ENCODE measurements at places on chromosomes 1 and 21. TPM values are rescaled to one million over a fixed set of nuclear protein-coding genes. Genes with fewer than 3 reads are reported as not detected.

- H3K27me3 ChIP-seq = no peaks in the 10 kb centered on the region
- H3K4me3 ChIP-seq = no peak overlapping the region
- H3K4me1 ChIP-seq = no peaks in the 10 kb centered on the region
- H3K36me3 ChIP-seq = no peaks in the 10 kb centered on the region
Observed at GRCh38 chr1:18332576-18332975, 148.2 kb upstream of the KLHDC7A start.

- H3K27ac ChIP-seq = no peak overlapping the region
- peaks cover 81% of the 10 kb centered on the region for H3K4me1 ChIP-seq
- no peak overlapping the region for H3K4me3 ChIP-seq
Observed at GRCh38 chr21:33688353-33688752, 46.1 kb downstream of the ITSN1 start.

DNA sequence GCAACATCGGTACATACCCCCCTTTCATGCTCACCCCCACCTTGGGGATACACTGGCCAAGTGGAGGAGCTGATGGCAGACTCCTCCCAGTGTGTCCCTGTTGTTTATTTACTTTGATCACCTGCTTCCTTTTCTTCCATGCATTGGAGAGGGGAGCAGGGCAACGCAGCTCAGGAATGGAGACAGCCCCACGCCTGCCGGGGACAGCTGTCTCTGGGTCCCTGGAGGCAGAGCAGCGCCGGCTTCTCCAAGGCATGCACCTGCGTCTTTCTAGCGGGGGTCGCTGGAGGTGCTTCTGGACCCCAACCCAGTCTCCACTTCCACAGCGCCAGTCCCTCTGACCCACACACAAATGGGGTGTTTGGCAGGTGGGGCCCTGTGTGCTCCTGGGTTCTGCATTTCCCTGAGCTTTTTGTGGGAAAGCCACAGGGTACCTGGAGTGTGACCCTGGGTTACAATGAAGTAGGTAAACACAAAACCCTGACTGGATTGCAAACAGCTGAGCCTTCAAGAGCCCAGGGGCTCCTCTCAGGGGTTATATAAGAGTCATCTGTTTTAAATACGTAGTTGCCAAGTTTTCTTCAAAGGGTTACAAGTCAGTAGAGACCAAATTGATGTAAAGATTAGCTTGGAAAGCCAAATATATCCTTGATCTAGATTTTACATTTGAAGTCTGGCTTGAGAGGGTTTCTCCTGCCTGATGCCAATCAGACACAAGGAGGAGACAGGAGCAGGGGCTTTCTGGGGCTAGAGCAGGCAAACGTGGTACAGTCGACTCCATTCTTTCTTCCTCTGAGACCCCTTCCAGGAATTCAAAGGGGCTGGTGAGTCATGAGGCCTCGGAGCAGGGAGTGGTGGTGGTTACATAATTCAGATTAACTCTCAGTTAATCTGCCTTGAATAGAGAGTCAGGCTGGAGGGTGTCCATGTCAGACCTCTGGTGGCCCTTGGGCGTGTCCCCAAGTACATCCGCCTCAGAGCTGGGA is 4.5 kb downstream of the AJAP1 start:
- DNase-seq = no peak
- no peak overlapping the region for H3K4me3 ChIP-seq
- H3K27me3 ChIP-seq = peaks cover 12% of the 10 kb centered on the region
- no peaks in the 10 kb centered on the region for H3K36me3 ChIP-seq

- H3K27me3 ChIP-seq = no peaks in the 10 kb centered on the region
- H3K4me3 ChIP-seq = no peak overlapping the region
- H3K4me1 ChIP-seq = no peaks in the 10 kb centered on the region
- H3K27ac ChIP-seq = peak overlapping the region; percentile 93
Observed at GRCh38 chr1:230863449-230863848, 4.9 kb downstream of the C1orf198 start.

LAMB3 gene
- 11.1 TPM for total RNA-seq

LRRC71 gene
- not detected for total RNA-seq

OR2L5 gene
- total RNA-seq = not detected

GRCh38 chr1:46153228-46153627 is 20.8 kb upstream of the PIK3R3 start:
- H3K4me3 ChIP-seq = no peak overlapping the region
- no peak overlapping the region for H3K27ac ChIP-seq
- DNase-seq = no peak
- no peaks in the 10 kb centered on the region for H3K27me3 ChIP-seq
- H3K36me3 ChIP-seq = no peaks in the 10 kb centered on the region

GRCh38 chr1:66773227-66773626 is 21.0 kb downstream of the DYNLT5 start:
- no peaks in the 10 kb centered on the region for H3K36me3 ChIP-seq
- no peak overlapping the region for H3K27ac ChIP-seq
- H3K27me3 ChIP-seq = no peaks in the 10 kb centered on the region
- DNase-seq = no peak
- no peaks in the 10 kb centered on the region for H3K4me1 ChIP-seq

DNA sequence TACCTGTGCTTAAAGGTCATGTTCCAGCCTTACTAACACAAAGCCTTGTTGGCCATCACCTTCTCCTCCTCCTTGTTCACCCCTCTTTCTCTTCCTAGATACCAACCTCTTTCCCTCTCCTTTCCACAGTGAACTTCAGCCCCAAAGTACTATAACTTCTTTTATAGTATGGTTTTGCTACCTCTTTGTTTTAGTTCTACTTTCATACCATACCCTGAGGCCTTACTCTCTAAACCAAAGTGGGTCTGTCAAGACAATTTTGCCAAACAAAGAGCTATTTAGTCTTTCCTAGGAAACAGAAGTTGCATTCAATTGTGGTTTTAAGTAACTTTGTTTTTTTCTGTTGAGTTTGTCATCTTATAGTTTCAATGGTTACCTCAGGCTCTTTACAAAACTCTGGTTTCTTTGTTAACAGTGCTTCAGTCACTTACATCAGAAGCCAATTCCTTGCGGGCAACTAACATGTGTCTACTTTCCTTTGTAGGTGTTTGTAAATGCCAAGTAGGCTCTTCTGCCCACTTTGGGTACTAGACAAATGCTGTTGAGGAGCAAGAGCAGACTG is 623.9 kb upstream of the PKN2 start:
- no peaks in the 10 kb centered on the region for H3K27me3 ChIP-seq
- no peaks in the 10 kb centered on the region for H3K4me1 ChIP-seq
- H3K27ac ChIP-seq = no peak overlapping the region
- DNase-seq = no peak

AUNIP gene
- not detected for total RNA-seq

DNA sequence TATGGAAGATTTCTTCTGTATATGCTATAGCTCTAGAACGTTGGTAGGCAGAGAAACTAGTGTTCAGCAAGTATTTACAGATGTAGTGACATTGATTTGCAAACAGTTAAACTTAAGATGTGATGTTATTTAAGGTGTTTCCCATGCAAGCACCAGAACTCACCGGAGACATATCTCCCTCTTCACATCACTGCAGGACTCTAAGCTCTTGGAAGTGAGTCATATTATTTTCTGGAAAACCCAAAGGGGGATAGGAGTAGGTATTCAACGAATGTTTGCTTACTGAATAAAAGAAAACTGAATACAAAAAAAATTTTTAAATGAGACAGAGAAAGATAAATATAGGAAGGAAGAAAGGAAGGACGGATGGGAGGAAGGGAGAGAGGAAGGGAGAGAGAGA is 25.0 kb downstream of the RGS4 start:
- H3K27me3 ChIP-seq = no peaks in the 10 kb centered on the region
- H3K27ac ChIP-seq = no peak overlapping the region
- no peaks in the 10 kb centered on the region for H3K4me1 ChIP-seq
- no peaks in the 10 kb centered on the region for H3K36me3 ChIP-seq
- no peak for DNase-seq

JUN gene
- 74.3 TPM for total RNA-seq

ASAP3 gene
- 47.2 TPM for total RNA-seq

DNA sequence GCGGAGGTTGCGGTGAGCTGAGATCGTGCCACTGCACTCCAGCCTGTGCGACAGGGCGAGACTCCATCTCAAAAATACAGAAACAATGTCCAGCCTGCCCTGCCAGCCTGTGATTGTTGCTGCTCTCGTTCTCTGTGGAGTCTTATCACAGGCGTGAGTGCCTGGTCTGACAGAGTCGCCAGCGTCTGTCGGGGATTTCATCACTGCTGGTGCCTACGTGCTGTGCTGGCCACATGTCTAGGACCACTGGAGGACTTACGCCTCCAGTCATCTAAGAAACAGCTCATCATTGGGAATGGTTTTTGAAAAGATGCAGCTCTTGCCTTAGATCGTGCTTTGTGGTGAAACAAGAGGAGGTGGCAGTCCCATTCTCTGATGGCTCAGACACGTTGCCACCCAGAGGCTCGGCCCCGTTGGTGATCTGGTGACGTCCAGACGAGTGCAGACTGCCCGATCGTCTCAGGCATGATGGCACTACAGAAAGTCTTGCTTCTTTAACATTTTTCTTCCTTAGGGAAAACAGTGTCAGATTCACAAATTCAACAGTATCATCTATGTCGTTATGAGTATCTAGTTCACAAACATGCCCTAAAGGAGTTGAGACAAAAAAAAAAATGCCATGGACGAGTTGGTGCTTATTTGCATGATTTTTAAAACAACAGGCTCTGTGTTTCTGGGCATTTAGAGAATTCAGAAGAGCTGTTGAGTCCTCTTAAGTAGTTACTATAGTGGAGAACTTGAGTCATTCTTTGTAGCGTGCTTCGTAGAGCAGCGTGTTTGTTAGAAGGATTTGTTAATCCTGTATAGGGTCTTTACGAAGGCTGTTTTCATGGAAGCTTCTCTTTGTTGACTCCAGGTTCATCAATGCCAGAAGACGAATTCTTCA is 47.5 kb downstream of the CBS start:
- H3K4me1 ChIP-seq = no peaks in the 10 kb centered on the region
- no peak for DNase-seq
- H3K36me3 ChIP-seq = peaks cover 16% of the 10 kb centered on the region
- H3K27me3 ChIP-seq = no peaks in the 10 kb centered on the region
- H3K27ac ChIP-seq = no peak overlapping the region

PEAR1 gene
- 7.9 TPM for total RNA-seq

DNA sequence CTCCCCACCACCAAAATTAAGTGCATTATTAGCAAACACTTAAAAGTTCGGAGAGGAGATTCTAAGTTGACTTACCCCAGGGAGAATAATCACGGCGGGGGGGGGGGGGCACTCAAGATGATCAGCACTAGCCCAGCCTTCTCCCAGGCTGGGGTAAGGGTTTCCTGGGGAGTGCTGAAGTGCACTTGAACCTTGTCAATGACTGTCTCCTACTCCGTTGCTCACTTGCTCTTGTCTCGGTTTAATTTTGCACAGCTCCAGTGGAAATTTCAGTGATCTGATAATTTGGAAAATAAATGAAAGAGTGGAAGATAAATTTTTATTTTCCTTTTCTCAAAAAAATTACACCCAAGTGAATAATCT is 59.2 kb downstream of the PBX1 start:
- no peak overlapping the region for H3K27ac ChIP-seq
- no peak overlapping the region for H3K4me3 ChIP-seq
- no peak for DNase-seq

LMX1A gene
- not detected for total RNA-seq

GRCh38 chr1:161382214-161383019 is 14.7 kb upstream of the CFAP126 start:
- no peaks in the 10 kb centered on the region for H3K27me3 ChIP-seq
- H3K4me1 ChIP-seq = peaks cover 14% of the 10 kb centered on the region
- no peak overlapping the region for H3K4me3 ChIP-seq
- H3K27ac ChIP-seq = peak overlapping the region; percentile 63

- H3K4me1 ChIP-seq = no peaks in the 10 kb centered on the region
- H3K36me3 ChIP-seq = no peaks in the 10 kb centered on the region
- H3K27ac ChIP-seq = no peak overlapping the region
- DNase-seq = no peak
Observed at GRCh38 chr1:100028765-100029164, 59.0 kb downstream of the SLC35A3 start.

DNA sequence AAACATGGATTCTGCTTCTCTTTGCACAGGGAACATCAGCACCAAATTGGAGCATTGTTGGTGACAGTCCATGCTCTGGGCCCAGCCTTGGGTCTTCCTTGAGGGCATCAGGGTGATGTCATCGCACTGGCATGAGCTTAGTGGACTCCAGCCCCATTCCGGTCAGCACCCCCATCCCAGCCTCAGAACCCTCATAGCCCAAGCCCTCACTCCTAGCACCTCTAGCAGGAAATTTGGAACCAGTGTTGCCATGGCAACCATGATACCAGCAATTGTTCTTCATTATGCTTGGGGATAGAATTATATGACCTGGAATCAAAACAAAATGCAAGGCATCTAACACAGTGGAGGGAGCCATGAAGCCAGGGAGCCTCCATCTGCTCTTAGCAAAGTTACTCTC is 83.1 kb downstream of the VWA5B1 start:
- no peak for DNase-seq
- H3K27me3 ChIP-seq = no peaks in the 10 kb centered on the region
- no peaks in the 10 kb centered on the region for H3K36me3 ChIP-seq
- H3K4me3 ChIP-seq = no peak overlapping the region
- H3K4me1 ChIP-seq = no peaks in the 10 kb centered on the region

DNA sequence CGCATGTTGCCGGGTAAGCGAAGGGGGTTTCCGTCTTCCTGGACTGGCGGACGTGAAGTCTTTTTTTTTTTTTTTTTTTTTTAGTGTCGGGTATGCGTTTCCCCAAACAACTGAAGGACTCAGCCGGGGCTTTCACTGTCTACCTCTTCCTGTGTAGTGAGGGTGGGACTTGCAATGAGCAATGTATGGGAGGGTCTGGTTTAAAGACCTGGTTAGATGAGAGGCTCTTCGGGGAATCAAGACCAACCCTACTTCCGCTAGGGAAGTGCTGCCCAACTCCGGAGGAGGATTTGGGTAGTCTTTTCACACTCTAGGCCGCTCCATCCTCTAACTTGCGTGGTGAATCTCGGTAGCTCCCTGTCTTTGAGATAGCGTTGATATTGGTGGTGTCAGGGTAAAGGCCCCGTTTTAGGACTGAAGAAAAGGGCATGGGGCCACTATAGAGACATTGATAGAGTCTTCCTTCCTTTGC is 754 bp downstream of the PRRC2C start:
- H3K27me3 ChIP-seq = no peaks in the 10 kb centered on the region
- H3K36me3 ChIP-seq = no peaks in the 10 kb centered on the region
- DNase-seq = no peak
- peak overlapping the region; percentile 98 for H3K27ac ChIP-seq
- peak overlapping the region; percentile 75 for H3K4me3 ChIP-seq

MPZ gene
- total RNA-seq = 1.7 TPM

KIRREL1 gene
- 21.9 TPM for total RNA-seq

CD2 gene
- 1.6 TPM for total RNA-seq

GRCh38 chr21:15604413-15604812 is 125.4 kb upstream of the USP25 start:
- H3K27me3 ChIP-seq = no peaks in the 10 kb centered on the region
- H3K4me3 ChIP-seq = no peak overlapping the region
- no peak overlapping the region for H3K27ac ChIP-seq
- H3K4me1 ChIP-seq = no peaks in the 10 kb centered on the region
- DNase-seq = no peak

DNA sequence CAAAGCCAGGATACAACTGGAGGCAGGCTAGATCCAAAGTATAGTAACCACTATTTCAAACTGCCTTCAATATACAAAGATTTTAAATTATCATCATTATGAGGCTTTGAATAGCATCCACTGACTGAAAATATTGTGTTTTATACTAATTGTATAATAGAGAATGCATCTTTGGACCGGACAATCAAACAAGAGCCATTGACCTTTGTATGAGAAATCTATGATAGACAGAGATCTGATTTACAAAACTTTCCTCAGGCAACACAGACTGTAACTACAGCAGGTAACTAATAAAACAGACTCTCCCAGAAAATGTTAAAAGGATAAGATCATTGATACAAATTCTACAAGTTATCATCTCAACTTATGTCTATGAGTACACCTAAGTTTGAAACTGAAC is 152.9 kb downstream of the DENND1B start:
- H3K4me1 ChIP-seq = peaks cover 12% of the 10 kb centered on the region
- no peak for DNase-seq
- H3K4me3 ChIP-seq = no peak overlapping the region
- no peaks in the 10 kb centered on the region for H3K27me3 ChIP-seq
- no peaks in the 10 kb centered on the region for H3K36me3 ChIP-seq

Measured in right atrium auricular region (tissue), 2 donors.